Aorta (tissue), 5 donors: ENCODE measurements at places on chromosomes 12 and 14. TPM values are rescaled to one million over a fixed set of nuclear protein-coding genes. Genes with fewer than 3 reads are reported as not detected.

- no peak for DNase-seq
Observed at GRCh38 chr12:46187023-46187422, 81.8 kb downstream of the SLC38A1 start.

GRCh38 chr12:79983492-79983891 lies 48.6 kb upstream of the PPP1R12A start:
- no peak for DNase-seq

DNA sequence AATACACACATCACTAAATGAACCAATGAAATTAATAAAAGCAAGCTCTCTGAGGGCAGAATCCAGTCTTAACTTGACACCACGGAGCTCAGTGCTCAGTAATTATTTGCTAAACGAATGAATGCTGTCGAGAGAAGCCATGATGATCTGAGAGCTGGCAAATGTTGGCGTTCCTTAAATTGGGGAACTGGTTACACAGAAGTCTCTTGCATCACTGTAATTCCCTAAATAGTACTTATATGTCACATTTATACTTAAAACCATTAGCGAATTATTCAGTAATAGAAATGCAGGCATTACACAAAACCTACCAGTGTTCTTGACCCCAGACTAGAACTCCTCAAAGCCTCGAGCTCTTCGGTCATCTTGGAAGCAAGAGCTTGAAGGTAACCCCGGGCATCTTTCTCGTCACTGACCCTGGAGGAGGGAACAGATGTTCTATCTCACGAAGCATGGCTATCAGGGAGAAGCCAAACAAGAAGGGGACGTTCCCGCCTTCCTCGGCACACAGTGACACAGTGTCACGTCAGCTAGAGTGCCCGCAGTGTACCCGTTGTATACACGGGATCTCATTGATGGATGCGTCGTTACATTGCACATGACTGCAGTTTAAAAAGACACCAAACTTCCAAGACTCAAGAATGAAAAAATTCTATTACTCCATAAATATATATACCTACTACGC lies 43.6 kb downstream of the AMN start:
- peak; percentile 52 for DNase-seq

GRCh38 chr14:34170882-34171281 lies 220.0 kb upstream of the EGLN3 start:
- DNase-seq = no peak

DNA sequence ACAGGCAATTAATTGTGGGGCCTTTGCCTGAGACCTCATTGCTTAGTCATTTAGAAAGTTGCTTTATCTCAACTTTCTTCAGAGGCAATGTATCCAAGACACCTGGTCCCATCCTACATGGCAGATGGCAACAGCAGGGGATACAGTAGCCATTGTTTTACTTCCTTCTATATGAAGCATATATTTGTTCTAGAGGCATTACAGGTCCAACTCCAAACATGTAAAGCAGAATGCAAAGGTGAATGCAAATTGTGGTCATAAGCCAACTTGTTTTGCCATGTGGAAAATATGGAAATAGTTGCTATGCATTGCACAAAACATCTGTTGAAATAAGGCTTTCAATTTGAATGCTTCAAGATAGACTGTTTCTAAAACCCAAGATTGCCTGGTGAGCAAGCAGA lies 109.8 kb upstream of the BCAT1 start:
- DNase-seq = no peak

DNA sequence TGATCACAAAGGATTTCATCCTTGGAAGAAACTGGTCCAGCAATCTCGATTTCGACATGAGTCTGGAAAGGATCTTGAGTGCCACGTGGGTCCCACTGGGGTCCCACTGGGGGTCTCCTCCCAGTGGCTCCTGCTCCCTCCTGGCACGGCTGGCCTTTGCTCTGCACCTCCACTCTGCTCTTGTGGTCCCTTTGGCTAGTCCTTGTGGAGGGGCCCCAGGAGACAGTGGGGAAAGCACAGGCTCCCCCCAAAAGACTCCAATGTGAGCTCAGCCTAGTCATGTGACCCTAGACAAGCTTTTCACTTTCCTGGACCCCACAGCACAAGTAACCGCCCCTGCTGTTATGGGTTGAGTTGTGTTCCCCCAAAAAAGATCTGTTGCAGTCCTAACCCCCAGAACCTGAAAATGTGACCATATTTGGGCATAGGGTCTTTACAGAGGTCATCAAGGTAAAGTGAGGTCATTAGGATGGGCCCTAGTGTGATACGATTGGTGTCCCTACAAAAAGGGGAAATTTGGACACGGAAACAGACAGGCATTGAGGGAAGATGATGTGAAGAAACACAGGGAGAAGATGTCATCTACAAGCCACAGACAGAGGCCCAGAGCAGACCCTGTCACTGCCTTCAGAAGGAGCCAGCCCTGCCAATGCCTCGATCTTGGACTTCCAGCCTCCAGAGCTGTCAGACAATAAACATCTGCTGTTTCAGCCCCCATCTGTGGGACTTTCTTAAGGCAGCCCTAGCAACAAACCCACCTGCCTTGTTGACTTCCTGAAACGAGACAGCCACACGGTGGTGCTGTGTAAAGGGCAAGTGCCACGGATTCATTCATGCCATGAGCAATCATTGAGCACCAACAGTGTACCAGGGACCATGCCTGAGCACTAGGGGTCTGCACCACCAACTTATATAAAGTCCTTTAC lies 23.8 kb upstream of the PPP2R5C start:
- no peak for DNase-seq

- no peak for DNase-seq
Observed at GRCh38 chr12:76726626-76727025, 37.3 kb upstream of the ZDHHC17 start.

GRCh38 chr12:64061868-64062375 lies 160.2 kb downstream of the KICS2 start:
- DNase-seq = no peak

GRCh38 chr12:46558677-46559076 lies 186.1 kb upstream of the SLC38A2 start:
- no peak for DNase-seq

GRCh38 chr12:111850526-111850925 lies 8.5 kb downstream of the MAPKAPK5 start:
- DNase-seq = no peak

GRCh38 chr14:66038618-66039017 lies 447.6 kb upstream of the CCDC196 start:
- no peak for DNase-seq

Gene HOTAIR
- total RNA-seq = 9.7 TPM

Gene DNAH10
- total RNA-seq = not detected
